T1000 (cell line): ENCODE measurements at places on chromosomes 6 and 20.

DNA sequence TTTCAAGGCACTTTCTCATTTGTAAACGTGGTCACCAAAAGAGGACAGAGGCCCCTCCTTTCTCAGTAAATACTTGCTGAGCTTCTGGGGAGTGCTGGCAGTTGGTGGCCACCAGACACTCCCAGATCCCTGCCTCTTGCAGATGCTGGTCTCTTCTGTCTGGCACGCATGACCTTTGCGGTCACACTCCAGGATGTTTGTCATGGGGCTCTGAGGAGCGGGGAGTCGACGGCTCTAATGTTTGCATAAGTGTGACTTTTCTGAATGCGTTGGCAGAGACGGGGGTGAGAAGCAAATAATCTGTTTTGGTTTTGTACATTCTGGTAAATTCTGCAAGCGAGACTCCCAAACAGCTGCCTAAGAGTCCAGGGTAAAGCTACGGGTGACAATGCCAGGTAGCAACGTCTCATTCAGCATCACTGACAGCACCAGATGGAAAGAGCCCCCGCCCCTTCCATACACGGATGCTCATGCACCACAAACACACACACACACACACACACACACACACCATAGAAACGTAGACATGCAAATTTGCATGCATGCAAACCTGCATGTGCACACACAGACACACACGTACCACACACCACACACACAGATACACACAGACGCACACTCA is 101.1 kb downstream of the YTHDF1 start:
- no peak for DNase-seq

DNA sequence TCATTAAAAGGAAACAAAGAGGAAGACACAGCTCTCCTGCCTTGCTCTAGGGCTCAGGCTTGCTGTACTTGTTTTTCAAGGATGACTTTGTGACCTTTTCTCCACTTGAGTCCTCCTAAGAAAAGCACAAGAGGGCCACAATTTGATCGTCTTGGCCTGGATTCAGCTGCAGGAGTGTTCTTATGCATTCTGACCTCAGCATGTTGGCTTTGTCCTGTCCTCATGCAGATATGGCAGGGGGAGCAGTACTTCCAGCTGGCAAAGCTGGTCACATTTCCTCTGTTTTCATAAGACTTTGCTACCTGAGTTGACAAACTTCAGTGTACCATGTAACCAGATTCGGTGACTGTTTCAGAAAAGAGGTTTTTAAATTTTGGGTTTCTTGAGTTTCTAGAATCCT is 30.8 kb downstream of the KDM1B start:
- no peak for DNase-seq

GRCh38 chr20:60937585-60937984 is 314.5 kb upstream of the CDH4 start:
- no peak for DNase-seq

DNA sequence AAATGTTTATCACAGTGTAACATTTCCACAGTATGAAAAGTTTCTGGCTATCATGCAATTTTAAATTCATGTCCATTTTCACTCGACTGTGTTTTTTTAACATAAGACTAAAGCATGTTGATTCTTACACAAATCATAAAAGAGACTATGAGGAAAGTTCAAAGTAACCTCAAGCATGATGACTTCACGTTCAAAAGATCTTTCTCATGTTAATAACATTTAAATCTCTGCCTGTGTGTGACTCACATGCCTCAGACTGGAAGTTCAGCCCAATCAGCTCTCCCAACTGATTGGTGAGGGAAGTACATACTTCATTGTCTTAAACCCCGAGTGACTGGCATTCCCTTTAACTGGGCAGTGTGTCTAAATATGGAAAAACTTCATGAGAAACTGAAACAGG is 37.4 kb downstream of the ATXN1 start:
- DNase-seq = peak; percentile 19

DNA sequence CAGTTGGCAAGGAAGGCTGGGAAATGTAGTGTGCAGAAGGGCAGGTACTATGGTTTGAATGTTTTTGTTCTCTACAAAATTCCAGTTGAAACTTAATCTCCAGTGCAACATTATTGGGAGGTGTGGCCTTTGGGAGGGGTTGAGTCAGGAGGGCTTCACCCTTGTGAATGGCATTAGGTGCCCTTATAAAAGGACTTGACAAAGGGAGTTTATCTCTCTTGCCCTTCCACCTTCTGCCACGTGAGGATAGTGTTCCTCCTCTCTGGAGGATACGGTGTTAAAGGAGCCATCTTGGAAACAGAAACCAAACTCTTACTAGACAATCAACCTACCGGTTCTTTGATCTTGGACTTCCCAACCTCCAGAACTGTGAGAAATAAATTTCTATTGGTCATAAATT is 82.2 kb upstream of the LRFN2 start:
- DNase-seq = no peak

GRCh38 chr6:25706314-25707014 is 48.1 kb upstream of the SLC17A4 start:
- no peak for DNase-seq

GRCh38 chr6:6565069-6565468 is 23.5 kb upstream of the LY86 start:
- no peak for DNase-seq

DNA sequence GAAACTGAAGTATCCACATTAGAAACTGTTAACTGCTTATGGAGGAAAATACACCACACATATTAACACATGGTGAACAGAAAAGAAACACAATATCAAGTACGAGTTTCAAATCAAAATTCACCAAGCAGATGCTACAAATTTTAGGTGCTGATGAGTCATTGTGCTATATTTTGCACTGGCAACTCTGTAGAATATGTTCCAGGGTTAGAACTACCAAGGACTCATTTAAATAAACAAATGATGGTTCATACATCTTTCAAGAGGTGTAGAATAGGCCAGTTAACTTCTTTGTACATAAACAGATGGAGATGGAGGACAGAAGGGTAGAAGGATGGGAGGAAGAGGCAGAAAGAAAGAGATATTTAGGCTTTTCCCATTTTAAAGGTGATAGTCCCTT is 184.9 kb downstream of the ARHGAP18 start:
- DNase-seq = no peak

GRCh38 chr20:24651976-24652345 is 182.5 kb downstream of the SYNDIG1 start:
- DNase-seq = no peak

- DNase-seq = no peak
These were observed 116.5 kb upstream of the CBLN4 start for GRCh38 chr20:56121850-56122249.

DNA sequence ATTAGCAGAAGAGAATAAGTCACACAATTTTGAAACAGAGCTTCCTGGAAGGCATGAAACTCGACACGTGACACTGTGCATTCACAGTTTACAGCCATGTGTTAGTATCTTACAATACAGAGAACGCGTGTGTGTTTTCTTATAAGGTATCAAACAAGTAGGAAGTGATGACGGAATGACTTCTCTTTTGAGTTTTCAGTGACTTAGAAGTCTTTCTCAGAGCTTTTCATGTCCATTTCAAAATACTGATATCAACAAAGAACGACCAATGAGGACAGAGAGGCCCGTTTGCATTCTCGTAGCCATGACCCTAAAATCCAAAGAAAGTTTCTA is 36.6 kb upstream of the DUSP22 start:
- DNase-seq = no peak

- DNase-seq = no peak
These were observed 171.7 kb upstream of the CCN2 start for GRCh38 chr6:132122871-132123270.

GRCh38 chr6:75751443-75751842 is 2.4 kb downstream of the MYO6 start:
- DNase-seq = no peak

DNA sequence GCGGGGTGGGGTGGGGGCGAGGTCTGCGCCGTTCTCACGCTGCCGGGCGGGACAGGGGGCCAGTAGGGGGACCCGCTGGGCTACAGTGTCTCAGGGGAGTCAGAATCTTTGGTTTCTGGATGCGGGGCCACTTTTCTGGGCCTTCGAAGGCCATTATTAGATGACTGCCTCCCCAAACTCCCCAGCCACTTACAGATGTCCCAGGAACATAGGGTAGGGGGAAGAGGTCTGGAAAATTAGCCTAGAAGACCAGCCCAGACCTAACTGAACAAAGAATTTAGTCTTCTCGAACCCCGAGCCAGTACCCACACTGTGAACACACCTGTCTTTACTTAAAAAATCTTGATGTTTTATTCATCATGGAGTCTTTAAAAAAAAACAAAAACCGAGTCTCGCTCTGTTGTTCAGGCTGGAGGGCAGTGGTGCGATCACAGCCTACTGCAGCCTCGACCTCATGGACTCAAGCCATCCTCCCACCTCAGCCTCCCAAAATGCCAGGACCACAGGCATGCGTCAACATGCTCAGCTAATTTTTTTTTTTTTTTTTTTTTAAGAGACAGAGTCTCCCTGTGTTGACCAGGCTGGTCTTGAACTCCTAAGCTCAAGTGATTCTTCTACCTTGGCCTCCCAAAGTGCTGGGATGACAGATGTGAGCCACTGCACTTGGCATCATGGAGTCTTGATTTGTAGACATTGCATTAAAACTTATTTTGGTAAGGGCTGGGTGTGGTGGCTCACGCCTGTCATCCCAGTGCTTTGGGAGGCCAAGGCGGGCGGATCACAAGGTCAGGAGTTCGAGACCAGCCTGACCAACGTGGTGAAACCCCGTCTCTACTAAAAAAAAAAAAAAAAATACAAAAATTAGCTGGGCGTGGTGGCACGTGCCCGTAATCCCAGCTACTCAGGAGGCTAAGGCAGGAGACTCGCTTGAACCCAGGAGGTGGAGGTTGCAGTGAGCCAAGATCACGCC is 3.3 kb upstream of the SLC29A1 start:
- no peak for DNase-seq

DNA sequence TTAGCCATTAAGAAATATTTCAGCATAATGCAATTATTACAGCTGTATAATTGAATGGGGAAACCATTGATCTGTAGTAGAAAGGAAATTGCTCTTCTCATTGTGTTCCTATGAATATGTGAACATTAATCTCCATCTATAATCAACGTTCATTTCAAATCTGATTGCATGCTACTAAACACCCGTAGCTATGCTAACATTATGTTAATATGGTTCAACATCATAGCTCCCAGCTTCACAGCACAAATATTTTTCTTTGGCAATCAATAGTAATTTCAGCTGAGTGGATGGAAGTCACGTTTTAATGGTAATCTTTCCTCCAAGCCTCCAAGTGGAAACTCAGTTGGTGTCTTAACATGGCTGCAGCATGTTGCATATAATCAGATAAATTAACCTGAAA is 454.4 kb downstream of the MAFB start:
- DNase-seq = no peak

DNA sequence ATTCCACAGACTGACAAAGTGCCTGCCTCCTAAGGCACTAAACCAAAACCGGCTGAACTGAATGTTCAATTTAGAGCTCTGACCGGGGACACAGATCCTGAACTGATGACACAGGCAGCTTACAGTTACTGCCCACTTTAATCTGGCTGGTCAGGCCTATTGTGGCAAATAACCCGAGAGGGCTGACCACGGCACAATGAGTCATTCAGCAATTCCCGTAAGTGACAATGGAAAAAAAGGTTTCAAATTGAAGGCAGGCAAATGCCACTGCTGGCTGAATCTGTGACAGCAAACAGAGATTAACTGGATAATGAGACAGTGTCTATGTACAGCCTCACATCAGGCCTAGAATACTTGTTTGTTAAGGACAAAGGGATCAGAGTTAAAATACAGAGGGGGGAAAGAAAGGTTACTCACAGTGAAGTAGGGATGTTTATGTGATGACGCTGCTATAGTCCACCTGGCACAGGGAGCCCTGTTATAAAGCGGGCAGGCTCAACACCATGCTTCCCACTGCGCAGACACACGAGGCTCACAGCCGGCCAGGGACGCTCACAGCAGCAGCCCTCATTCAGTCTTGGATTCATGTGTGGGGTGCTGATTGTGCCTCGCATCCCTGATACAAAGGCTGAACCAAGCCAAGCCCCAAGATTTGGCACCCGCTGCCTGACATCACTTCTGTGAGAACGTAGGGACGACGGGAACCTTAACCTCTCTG is 54.4 kb downstream of the RTN4IP1 start:
- DNase-seq = peak; percentile 50

DNA sequence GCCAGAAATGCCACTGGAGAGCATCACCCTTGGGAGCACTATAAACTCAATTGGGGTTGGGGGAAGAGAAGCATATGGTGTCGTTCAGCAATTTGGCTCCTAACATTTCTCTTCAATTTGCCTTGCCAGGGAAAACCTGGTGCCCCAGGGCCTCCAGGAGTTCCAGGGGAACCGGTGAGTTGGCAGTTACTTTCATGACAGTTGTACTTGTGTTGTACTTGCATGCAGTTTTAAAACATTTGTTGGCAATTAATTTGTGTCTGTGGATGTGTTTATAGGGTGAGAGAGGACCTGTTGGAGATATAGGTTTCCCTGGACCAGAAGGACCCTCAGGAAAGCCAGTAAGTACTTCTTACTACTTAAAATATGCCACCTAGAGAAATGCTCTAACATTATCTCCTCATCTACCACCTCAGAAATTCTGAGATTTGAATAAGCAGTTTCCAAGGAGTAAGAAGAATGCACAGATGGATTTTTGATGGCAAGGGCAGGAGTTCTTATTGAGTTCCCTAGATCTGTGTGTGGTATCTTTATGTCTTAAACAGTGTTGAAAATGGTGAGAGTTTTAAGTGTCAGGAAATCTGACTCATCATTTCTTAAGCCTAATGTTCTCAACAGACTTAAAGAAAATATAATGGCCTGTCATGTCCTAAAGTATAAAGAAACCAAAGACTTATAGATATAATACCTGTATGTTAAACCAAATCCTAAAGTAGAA is 122.5 kb downstream of the COL9A1 start:
- no peak for DNase-seq

GRCh38 chr6:12456343-12456742 is 166.2 kb downstream of the EDN1 start:
- no peak for DNase-seq

GRCh38 chr20:16771213-16771612 is 23.1 kb downstream of the OTOR start:
- no peak for DNase-seq

DNA sequence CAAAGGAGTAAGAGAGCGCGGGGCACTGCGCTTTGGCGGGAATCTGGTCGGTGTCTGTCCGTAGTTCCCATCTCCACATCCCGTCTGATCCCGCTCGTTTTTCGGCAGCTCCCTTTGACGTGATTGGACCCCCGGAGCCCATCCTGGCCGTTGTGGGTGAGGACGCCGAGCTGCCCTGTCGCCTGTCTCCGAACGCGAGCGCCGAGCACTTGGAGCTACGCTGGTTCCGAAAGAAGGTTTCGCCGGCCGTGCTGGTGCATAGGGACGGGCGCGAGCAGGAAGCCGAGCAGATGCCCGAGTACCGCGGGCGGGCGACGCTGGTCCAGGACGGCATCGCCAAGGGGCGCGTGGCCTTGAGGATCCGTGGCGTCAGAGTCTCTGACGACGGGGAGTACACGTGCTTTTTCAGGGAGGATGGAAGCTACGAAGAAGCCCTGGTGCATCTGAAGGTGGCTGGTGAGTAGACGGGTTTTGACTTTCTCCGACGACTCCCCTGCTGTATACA is 1.4 kb downstream of the BTN1A1 start:
- DNase-seq = no peak

GRCh38 chr6:100258752-100259151 is 206.0 kb downstream of the SIM1 start:
- no peak for DNase-seq
